Activated T-cell treated with anti-CD3 and anti-CD28 coated beads, Interleukin-2, amount 50 U/mL, for 24 hours (primary cell): ENCODE measurements at places on chromosomes 1 and 21.

DNA sequence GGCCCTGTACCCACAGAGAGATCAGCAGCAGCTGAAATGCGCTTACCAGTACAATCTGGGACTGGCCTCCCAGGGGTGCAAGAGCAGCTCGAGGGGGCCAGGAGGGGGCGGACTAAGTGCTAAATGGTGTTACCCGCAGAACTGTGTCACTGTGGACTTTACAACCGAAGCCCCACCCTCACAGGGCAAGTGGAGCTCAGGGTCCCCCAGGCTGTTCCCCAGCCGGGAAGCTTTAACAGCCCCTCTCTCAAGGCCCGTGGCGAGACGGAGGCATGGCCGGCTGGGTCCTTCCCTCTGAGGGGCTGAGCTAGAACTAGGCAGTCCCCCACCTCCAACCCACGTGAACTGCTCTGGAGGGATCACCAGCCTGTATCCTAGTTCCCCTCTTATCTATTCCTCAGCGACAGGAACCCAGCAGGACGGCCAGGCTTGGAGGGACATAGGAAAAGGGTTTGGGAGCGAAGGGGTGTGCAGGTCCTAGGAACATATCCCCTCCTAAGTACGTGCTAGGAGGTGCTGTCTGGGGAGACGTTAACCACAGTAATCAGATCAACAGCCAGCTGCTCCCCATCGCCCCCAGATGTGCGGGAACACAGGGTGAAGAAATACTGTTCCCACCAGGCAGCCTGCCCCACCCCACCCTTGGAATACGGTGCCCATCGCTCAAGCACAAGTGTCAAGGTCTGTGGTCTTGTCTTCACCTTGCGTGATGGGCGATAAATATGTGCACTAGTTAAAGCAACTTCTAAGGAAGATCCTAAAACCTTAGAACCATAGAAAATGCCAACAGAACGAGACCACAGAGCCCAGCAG is 24.4 kb downstream of the ZBTB17 start:
- peak; percentile 73 for DNase-seq

GRCh38 chr1:55081188-55081904 is 42.0 kb downstream of the PCSK9 start:
- DNase-seq: no peak

DNA sequence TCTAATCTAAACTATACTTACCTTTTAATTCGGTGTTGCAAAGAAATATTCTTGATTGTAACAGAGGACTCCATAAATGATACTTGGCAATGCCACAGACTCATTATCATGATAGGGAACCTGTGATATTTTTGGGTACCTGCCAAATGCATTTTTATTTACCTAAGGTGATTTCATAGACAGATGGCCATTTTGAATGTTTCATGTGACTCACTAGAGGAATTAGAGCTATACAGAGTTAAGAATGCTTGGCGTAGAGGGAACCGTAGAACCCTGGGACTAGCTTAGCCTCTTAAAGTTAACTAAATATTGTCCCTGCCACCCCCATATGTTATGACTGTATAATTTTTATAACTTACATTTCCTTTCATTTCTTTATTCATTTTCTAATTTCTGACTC is 136.1 kb downstream of the DISP1 start:
- no peak for DNase-seq

DNA sequence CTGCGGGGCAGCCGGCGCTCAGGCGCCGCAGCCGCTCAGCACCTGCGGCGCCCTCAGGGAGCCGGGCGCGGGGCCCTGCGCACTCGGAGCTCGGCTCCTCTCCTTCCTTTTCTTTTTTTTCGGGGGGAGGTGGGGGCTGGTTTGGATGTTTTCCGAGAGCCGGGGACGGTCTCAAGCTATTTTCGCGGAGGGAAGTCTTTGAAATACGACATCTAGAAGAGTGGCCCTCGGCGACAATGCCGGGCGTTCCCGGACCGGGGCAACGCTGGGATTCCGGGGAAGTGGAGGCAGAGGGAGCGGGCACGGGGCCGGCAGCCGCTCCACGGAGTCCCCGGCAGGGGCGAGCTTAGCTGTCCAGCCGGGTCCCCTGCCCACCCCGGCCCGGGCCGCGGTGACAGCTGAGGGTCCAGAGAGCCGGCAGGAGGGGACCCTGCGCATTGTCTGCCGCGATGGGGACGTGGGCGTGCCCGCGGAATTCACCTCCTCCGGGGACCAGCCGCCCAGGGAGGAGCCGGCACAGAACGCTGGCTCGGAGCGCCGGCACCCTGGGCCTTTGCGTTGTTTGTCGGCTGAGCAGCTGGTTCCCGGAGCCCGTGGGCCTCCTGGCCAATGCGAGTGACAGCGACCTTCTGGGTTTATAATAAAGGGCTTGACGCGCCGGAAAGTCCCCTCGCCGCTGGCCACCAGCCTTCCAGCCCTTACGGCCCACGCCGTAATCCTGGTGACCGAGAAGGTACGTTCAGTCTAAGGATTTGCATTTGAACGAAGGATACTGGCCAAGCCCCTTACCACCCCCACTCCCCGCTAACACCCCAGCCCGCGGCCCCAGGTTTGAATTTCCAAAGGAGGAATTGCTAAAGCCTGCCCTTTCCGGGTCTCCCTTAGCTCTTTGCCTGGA is 582 bp downstream of the SLC37A1 start:
- peak; percentile 81 for DNase-seq

- no peak for DNase-seq
These were observed 23.4 kb upstream of the HSD3B1 start for GRCh38 chr1:119483441-119484200.

DNA sequence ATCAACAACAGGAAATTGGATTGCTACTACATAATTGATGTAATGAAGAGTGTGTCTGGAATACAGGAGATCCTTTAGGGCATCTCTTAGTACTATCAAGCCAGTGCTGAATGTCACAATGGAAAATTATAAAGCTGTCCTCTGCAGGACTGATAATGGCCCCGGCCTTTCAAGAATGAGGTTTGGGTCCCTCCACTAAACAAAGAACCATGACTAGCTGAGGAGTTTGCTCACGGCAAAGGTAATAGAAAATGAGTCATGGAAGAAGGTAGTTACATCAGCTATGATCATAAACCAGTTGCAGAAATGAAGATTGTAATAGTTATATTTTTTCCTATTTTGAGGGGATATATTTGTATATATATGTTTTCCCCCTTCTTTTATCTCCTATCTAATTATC is 145.8 kb downstream of the KCNJ6 start:
- no peak for DNase-seq

GRCh38 chr1:171985639-171986038 is 144.3 kb downstream of the DNM3 start:
- DNase-seq: no peak

DNA sequence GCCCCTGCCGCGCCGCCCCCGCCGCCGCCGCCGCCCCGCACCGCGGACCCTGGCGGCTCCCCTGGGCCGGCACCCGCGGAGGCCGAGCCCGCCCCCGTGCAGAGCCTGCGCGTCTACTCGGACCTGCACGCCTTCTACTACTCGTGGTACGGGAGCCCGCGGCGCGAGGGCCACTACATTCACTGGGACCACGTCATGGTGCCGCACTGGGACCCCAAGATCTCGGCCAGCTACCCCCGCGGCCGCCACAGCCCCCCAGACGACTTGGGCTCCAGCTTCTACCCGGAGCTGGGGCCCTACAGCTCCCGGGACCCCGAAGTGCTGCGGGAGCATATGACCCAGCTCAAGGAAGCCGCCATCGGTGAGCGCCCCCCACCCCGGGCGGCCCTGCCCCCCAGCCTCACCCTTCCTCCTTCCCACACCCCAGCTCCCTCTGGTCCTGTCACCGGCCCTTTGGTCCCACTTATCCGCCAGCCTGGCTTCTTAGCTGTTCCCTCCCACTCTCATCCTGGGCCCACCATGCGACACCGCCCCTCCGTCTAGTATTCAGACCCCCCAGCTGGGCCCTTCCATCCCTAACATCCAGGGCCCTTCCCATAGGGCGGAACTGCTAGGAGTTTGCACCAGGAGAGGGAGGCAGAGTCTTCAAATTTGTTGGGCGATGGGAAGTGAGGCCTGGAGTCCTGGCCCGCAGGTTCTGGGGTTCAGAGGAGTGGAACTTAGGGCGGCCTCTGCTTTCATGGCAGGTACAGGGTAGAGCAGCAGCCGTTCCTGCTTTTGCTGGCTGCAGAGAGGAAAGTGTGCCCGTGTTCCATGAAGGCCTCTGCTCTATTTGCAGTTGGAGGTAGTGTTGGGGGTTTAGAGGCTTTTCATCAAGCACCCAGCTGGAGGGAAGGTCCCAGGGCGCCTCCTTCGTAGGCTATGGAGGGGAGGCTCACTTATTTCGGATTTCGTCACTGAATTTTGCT is 1.0 kb downstream of the MANEAL start:
- no peak for DNase-seq

- DNase-seq: no peak
These were observed 12.6 kb downstream of the SUCO start for GRCh38 chr1:172545396-172546004.

GRCh38 chr1:240239309-240239708 is 147.6 kb downstream of the FMN2 start:
- no peak for DNase-seq

DNA sequence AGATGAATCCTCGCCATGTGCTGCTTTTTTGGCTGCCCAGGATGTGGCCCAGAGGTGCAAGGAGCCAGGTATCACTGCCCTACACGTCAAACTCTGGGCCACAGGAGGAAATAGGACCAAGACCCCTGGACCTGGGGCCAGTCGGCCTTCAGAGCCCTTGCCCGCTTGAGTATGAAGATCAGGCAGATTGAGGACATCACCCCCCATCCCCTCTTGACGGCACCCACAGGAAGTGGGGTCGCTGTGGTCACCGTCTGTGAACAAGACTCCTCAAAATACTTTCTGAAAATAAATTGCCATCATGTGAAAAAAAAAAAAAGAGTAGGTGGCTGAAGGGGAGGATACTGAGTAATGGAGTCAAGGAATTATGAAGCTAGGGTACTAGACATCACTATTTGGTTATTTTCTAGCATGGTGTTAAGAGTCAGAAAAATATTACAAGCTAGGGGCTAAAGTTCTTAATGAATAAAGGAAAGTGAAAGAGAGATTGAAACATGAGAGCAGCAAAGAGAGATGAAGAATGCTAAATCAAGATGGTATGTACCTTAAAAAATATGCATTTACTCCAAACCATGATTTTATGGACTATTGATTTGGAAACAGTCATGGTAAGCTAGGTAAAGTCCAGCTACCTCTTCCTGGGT is 84.9 kb downstream of the CLEC20A start:
- no peak for DNase-seq

DNA sequence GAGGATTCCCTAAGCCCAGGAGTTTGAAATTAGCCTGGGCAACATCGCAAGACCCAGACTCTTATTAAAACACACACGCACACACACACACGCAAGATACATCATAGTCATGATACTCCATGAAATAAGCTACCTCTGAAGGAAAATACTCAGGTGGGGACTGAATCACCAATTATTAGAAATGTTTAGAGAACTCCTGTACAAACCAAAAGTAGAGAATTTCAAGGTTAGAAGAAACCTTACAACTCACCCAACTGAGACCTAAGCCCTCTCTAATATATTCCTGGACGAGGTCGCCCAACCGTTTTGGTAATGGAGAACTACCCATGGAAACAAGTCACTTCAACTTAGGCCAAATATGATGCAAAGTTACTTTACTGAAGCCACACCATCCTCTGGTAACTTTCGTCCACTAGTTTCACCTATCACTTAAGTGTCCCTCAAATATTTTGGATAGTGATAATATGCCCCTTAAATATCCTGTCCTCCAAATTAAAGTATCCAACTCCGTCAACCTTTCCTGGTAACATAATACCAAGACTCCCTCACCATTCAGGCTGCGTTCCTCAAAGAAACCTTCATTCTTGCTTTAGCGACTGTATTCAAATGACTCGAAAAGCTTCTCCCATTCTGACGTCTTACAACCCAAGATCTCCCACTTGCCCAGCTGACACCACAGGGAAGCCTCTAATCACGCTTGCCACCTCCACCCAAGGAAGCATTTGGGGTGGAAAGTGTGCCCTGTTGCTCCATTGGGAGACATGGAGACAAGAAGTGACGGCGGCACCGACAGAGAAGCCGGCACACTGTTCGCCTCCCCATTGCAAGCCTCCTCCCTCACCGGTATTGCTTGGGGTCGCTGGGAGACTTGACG is 856 bp downstream of the NRDC start:
- no peak for DNase-seq

DNA sequence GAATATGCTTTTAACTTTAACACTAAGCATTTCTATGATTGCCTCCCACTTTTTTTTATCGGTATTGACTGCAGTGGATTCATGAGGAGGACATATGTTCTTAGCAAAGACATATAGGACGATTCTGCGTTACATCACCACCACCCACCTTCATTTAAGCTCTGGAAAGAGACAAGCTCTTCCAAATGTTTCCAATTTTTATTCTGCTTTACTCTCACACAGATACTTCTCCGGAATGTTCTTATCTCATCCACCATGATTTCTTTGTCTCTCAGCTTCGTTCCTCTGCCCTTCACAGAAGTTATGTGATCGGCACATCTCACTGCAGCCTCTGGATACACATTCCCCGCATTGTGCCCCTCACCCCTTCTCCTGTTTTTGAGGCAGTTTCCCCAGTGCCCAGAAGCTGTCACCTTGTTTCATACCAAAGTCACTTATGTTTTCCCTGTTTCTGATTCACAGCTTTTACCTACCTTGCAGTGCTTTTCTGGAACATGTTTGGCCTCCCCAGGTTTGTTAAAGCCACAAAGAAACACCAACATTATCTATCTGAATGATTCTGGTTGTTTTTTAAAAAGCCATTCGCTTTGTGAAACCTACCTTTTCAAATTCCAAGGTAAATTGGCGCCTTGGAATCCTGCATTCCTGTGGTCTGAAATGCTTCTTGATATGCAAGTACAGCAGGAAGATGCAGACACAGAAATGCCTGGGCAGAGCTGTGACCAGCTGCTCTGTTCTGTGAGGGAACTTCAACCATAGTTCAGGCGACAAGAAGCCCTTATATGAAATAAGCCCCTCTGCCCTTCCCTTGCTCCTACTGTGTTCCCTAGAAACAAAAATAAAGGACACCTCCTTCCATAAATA is 1020.2 kb downstream of the TTLL7 start:
- no peak for DNase-seq

DNA sequence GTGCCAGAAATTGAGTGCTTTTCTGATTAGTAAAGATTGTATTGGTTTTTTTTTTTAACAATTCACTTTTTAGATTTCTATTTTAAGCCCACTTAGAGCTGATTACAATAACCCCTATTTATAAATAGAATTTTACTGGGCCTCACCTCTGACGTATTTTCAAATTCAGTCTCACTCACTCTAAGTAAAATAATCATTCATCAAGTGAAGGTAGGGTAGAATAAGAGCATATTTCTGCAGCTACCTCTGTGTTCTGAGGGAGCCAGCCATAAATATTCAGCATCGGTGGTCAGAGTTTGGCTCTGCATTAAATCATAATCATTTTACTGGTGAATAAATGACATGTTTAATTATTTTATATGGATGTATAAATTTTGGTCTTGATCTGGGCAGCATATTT is 95.8 kb upstream of the UBE2U start:
- no peak for DNase-seq

GRCh38 chr1:213054733-213055591 is 3.9 kb downstream of the RPS6KC1 start:
- DNase-seq: no peak

GRCh38 chr1:239293350-239294110 is 92.8 kb upstream of the CHRM3 start:
- no peak for DNase-seq
